ENCODE measurements at places on chromosomes 5 and 9. TPM values are rescaled to one million over a fixed set of nuclear protein-coding genes. Genes with fewer than 3 reads are reported as not detected.

The BDP1 gene
- 33.8 TPM for total RNA-seq

DNA sequence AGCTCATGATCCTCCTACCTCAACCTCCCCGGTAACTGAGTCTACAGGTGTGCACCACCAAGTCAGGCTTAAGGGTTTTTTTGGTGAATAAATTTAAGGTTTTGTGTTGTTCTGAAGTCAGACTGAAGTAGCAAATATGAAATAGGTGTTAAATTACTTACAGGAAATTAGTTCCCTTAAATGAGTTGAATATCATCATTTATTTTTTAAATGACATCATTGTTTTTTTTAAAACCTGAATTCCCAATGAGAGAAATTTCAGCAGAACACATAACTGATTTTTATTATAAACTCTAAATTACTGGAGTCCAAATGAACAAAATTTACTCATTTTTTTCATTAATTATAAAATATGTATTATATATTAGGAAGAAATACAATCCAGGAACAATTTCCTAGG lies 33.0 kb upstream of the NRG2 start:
- no peak overlapping the region for H3K27ac ChIP-seq
- no peaks in the 10 kb centered on the region for H3K4me1 ChIP-seq
- H3K4me3 ChIP-seq = no peak overlapping the region
- no peak for DNase-seq

- peaks cover 14% of the 10 kb centered on the region for H3K4me1 ChIP-seq
- H3K27me3 ChIP-seq = peaks cover 9% of the 10 kb centered on the region
- no peaks in the 10 kb centered on the region for H3K36me3 ChIP-seq
- no peak for DNase-seq
- no peak overlapping the region for H3K27ac ChIP-seq
These were observed 257.2 kb downstream of the KIF4B start for GRCh38 chr5:155270725-155271124.

The GZMA gene
- not detected for total RNA-seq

GRCh38 chr5:965604-966344 lies 42.8 kb upstream of the NKD2 start:
- H3K27ac ChIP-seq = no peak overlapping the region
- H3K4me3 ChIP-seq = no peak overlapping the region
- DNase-seq = no peak
- H3K4me1 ChIP-seq = no peaks in the 10 kb centered on the region

DNA sequence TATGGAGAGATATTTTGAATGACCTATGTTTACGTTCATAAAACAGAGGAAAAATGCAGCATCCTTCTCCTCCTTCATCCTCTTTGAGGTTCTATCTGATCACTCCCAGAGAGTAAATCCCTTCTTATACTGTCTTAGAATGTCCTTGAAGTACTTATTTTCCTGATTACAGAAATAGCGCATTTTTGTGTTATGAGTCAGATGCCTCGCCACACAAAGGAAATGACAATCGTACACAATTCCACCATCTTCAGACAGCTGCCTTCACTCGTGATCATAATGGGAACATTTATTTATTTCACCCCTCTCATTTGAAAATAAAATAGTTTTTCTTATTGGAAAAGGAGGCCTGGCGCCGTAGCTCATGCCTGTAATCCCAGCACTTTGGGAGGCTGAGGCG lies 2.4 kb upstream of the GLT6D1 start:
- H3K4me1 ChIP-seq = peaks cover 2% of the 10 kb centered on the region
- H3K36me3 ChIP-seq = peaks cover 1% of the 10 kb centered on the region
- H3K4me3 ChIP-seq = no peak overlapping the region
- no peak overlapping the region for H3K27ac ChIP-seq
- no peak for DNase-seq

The CHSY3 gene
- total RNA-seq = 0.84 TPM

GRCh38 chr9:70315389-70315788 lies 56.6 kb downstream of the SMC5 start:
- H3K4me3 ChIP-seq = no peak overlapping the region
- H3K27ac ChIP-seq = no peak overlapping the region
- no peaks in the 10 kb centered on the region for H3K4me1 ChIP-seq
- H3K27me3 ChIP-seq = no peaks in the 10 kb centered on the region
- H3K36me3 ChIP-seq = peaks cover 29% of the 10 kb centered on the region

The PRR16 gene
- not detected for total RNA-seq

GRCh38 chr5:93078082-93079038 lies 502.7 kb downstream of the NR2F1-AS1 start:
- H3K27ac ChIP-seq = peak overlapping the region; percentile 52
- no peak for DNase-seq
- peaks cover 1% of the 10 kb centered on the region for H3K36me3 ChIP-seq
- H3K4me3 ChIP-seq = no peak overlapping the region

The NTRK2 gene
- 4.7 TPM for total RNA-seq
